ENCODE measurements at places on chromosomes 11 and 22.

DNA sequence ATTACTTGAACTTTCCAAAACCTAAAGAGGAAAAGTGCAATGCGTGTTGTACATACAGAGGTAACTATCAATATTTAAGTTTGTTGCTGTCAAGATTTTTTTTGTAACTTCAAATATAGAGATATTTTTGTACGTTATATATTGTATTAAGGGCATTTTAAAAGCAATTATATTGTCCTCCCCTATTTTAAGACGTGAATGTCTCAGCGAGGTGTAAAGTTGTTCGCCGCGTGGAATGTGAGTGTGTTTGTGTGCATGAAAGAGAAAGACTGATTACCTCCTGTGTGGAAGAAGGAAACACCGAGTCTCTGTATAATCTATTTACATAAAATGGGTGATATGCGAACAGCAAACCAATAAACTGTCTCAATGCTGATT lies 2.1 kb downstream of the ADM start:
- peak; percentile 16 for DNase-seq

- no peak for DNase-seq
Observed at GRCh38 chr11:35088676-35089075, 50.3 kb upstream of the CD44 start.

- no peak for DNase-seq
Observed at GRCh38 chr22:30348404-30348803, 8.3 kb downstream of the SF3A1 start.

GRCh38 chr22:48886604-48887393 lies 940.9 kb downstream of the BRD1 start:
- DNase-seq: no peak

GRCh38 chr22:49934160-49934890 lies 15.9 kb downstream of the CRELD2 start:
- DNase-seq: peak; percentile 79

DNA sequence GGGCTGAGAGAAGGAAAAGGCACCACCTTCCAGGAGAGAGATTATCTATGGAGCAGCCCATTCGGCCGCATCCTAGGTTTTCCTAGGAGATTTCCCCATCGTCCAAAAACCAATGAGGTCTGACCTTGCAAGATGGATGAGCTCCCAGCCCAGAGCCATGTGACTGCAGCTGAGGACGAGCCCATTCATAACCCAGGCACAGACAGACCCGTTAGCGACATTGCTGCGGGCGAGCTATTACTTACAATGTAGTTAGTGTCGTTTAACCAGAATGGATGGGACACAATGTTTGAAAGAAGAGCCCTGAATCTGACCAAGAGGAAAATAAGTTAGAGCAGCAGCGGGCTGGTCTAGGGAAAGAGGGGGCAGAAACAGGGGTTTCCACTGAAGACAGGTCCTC lies 395.9 kb upstream of the CADM1 start:
- DNase-seq: no peak

- no peak for DNase-seq
Observed at GRCh38 chr11:78109081-78110015, 29.7 kb upstream of the NDUFC2 start.

DNA sequence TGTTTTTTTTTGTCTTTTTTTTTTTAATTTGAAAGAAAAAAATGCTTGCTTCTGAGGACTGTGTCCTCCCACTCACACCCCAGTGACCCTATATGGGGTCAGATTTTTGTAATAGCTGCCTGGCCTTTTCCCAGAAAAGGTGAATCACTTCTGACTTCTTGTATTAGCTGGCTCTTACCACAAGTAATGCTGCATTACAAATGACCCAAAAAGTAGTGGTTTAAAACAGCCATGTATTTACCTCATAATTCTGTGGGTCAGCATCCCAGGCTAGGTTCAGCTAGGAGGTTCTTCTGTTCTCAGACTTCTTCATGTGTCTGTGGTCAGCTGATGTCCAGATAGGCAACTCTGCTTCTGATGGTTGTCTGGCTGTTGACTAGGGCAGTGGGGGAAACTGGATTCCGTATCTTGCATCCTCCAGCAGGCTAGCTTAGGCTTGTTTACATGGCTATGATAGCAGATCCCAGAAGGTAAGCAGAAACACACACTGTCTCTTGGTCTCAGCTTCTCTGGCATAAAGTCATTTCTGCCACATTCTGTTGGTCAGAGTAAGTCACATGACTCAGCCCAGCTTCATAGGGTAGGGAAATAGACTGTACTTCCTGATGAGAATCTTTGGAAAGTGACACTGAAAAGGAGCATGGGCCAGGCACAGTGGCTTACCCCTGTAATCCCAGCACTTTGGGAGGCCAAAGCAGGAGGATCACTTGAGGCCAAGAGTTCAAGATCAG lies 19.5 kb downstream of the LHFPL7 start:
- no peak for DNase-seq

DNA sequence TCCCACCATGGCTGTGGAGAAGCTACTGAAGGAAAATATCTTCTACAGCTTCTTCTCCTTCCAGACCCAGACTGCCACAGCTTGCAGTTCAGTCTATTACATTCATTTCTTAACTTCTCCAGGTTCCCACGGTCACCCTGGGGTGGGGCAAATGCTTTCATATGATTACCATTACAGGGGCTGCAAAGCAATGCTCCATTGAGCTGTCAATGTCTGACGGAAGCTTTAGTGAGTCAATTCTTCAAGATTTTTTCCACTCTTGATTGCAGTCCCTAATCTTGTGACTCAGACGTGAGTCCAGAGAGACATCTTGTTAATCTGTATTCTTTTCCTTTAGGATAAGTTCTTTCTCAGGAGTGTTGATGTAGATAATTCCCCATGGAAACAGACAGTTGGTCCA lies 233.4 kb upstream of the DDI1 start:
- no peak for DNase-seq

GRCh38 chr22:43990044-43990443 lies 34.1 kb upstream of the PARVB start:
- no peak for DNase-seq

GRCh38 chr22:36221799-36222751 lies 17.3 kb downstream of the APOL2 start:
- DNase-seq: peak; percentile 46

DNA sequence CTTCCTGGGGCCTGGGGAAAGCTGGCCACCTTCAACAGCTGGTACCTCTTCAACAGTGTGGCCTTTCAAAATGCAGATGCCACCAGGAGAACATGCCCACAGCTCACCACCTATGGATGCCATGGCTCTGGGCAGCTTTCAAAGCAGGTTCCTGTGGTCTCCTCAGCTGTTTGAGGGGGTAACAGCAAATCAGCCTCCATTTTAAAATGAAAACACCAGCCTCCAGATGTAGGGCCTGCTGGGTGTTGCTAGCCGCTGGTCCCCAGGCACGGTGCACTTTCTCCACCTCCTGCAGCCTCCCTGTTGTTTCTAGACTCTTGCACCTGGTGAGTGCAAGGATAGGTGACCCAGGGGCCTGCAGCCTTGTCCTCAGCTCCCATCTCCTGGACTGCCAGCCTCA lies 10.0 kb downstream of the CDPF1 start:
- no peak for DNase-seq
